Anterior cingulate cortex (tissue), 58 donors: ENCODE measurements at places on chromosomes 11 and 22.

DNA sequence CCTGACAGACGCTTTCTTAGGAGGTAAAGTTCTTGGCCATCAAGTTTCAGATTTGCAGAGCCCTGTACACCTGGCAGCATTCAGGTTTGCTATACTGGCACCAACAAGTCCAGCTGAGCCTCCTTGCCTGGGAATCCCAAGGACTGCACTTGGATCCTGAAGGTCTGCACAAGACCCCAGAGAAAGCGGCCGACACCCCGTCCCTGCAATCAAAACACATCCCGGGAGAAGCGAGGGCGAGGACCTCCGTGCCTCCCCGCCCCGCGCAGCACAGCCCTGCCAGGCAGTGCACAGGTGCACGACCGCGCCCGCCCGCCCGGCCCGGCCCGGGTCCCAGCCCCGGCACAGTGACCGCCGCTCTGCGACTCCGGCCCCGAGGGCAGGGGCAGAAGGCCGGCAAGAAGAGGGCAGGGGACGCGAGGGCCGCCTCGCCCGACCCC lies 559 bp downstream of the MRTFA start:
- peak; percentile 41 for DNase-seq

GRCh38 chr11:128653801-128654231 lies 40.1 kb upstream of the FLI1 start:
- no peak for DNase-seq

- no peak for DNase-seq
Measured at GRCh38 chr11:112238041-112238440, 11.8 kb downstream of the PTS start.

GRCh38 chr22:35930933-35931332 lies 97.7 kb downstream of the RBFOX2 start:
- peak; percentile 7 for DNase-seq

DNA sequence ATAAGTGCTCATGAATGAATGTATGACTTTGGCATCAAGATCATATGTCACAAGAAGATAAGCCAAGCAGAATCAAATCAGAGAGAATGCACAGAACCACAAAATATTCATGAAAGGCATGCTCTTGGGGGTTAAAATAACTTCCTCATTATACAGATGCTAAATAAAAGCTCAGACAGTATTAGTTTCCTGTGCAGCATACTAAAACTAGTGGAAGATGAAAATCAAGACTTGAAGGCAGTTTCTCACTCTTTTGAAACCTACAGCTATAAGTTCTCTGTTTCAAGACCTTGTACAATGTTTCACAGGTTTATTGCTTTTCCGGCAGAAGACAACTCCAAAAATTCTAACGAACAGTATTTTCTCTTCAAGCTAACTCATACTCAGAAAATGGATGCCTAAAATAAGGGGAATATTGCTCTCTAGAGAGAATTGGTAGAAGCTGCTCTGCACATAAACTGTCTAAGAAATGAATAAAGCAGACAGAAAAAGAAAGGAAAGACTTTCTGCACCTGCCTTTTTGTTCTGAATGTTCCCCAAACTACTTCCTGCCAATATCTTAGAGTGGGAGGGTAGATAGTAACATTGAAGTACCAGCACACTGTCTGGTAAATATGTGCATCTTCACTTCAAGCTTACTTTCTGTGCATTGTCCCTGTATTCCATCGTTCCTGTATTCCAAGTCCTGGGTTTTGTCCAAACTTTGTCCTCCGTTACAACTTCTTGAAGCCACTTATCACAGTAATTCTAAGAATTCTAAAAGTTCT lies 639.4 kb upstream of the FAT3 start:
- DNase-seq = no peak

- no peak for DNase-seq
Measured at GRCh38 chr11:104043678-104044239, 7.3 kb downstream of the DDI1 start.

DNA sequence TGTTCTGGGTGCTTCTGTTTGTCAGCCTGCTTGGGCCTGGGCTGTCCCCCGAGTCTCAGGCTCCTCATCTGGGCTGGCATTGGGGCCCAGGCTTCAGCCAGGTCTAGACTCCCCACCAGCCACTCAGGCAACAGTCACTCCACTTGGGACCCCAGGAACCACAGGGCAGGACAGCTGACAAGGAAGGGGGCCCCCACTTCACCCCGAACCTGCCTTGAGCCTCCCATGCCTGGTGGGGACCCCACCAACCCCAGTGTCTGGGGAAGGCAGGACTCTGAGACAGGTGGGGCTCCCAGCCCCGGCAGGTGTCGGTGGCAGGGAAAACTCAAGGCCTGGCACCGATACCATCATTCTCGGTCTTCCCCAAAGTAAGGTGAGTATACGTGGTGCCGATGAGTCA lies 11.7 kb upstream of the LTO1 start:
- DNase-seq = no peak

GRCh38 chr11:129967996-129968395 lies 34.6 kb downstream of the PRDM10 start:
- DNase-seq = no peak

DNA sequence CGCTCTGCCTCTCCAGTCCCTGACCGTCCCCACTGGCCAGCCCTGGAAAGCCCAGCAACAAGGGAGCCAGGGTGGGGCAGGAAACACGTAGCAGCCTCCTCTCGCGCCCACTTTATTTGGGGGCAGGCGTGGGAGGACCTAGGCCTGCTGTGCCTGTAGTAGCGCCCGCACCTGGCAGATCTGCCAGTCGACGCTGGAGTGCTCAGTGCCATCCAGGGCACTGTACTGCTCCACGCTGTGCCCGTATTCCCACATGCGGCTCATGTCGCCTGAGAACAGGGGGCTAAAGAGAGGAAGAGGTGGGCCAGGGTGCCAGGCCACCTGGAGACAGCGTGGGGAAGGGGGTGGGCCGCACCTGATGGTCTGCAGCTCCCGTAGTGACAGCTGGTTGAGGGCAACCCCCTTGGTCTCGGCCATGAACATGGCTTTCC lies 17.0 kb upstream of the DRICH1 start:
- DNase-seq = no peak

DNA sequence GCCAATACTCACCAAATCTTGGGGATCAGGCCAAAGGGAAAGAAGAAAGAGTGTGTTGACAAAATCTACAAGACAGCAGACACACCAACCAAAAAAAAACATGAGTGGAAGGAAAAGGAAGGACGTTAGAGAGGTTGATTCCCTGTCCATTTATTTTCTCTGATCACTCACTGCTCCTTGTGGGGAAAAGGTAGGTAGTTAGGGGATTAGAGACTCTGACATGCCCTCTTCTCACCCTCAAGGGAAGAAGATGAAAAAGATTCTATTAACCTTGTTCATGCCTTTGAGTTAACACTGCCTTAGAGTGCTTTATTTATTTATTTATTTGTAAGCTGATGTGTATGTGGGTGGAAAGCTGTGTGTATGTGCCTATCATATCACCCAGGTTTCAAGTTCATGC lies at the start of gene OR52H1:
Gene OR52H1, minus strand, starts transcription at position 101 of the 400 bp plus-strand sequence. CDS start 3,035 bp downstream, outside the sequence.
- DNase-seq = no peak

- no peak for DNase-seq
Measured at GRCh38 chr22:29951791-29952413, 68.9 kb downstream of the MTMR3 start.

DNA sequence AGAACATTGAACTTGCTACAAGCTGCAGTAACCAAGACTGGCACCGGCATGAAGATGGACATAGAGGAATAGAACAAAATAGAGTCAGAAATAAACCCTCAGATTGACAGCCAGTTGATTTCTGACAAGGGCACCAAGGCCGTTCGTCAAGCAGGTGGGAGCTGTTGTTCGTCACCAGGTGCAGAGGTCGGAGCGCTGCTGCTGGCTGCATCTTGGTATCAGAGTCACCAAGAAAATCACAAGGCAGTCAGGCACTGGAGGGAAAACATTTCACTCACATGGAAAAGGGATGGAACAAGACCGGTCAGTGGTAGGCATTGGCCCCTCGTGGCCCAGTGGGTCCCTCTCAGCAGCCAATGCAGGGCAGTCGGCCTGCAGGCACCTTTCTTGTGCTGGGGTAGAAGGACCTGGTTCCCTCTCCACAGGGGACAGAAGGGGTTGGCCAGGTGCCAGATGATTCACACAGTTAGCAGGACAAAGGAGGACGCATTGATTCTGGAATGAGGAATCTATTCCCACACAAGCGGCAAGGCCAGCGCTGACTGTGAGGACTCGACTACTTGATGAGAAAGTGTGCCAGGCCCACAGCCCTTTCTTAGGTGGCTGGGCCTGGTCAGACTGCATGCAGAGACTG lies 115.8 kb upstream of the FGF3 start:
- no peak for DNase-seq

DNA sequence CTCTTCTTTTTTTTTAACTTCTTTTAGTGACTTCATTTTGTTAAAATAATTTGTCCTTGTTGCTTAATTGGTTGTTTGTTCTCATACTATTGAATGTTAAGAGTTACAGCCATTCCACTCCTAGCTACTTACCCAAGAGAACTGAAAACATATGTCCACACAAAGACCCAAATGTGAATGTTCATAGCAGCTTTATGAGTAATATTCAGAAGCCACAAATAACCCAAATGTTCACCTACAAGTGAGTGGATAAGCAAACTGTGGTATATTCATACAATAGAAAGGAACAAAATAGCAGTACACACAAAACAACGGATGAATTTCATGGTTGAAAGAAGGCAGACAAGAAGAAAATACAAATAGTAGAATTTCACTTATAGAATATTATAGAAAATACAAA lies 1.4 kb upstream of the OR4D11 start:
- no peak for DNase-seq

- DNase-seq = no peak
Measured at GRCh38 chr11:2745511-2745910, 45.7 kb upstream of the KCNQ1OT1 start.

DNA sequence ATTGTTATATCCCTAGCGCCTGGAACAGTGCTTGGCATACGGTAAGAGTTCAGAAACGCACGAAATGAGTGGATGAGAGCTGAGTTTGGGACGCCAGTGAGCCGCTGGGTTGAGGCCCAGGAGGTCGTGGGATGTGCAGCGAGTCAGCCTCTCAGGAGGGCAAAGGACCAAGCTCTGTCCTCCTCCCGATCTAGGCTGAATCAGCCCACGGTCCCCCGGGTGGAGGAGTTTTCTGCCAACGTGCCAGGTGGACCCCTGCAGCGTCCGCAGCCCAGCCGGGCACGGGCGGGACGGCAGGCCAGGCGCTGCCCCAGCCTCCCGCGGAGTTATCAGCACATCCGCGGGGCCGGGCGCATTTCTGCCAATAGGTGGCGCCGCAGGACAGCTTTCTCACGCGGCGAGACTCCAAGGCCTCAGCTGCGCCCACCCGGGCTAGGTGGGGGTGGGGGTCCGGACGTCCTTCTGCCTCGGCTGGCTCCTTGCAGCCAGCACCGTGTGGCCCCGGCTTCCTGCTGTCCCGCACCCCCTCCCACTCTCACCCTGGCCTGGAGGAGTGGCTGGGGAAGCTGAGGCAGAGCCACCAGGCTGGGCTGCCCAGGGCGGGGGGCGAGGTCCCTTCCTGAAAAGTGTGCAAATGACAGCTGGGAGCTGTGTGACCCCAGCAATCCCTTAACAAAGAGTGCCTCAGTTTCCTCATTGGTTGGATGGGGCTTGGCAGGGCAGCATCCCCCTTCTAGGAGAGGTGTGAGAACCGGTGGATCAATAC lies 2.2 kb upstream of the RPS19BP1 start:
- DNase-seq = peak; percentile 23

- no peak for DNase-seq
Measured at GRCh38 chr11:126059238-126059781, 3.4 kb downstream of the CDON start.

- no peak for DNase-seq
Measured at GRCh38 chr11:66747480-66747879, 18.5 kb upstream of the SPTBN2 start.

- no peak for DNase-seq
Measured at GRCh38 chr11:113426686-113427085, 39.1 kb downstream of the ANKK1 start.

DNA sequence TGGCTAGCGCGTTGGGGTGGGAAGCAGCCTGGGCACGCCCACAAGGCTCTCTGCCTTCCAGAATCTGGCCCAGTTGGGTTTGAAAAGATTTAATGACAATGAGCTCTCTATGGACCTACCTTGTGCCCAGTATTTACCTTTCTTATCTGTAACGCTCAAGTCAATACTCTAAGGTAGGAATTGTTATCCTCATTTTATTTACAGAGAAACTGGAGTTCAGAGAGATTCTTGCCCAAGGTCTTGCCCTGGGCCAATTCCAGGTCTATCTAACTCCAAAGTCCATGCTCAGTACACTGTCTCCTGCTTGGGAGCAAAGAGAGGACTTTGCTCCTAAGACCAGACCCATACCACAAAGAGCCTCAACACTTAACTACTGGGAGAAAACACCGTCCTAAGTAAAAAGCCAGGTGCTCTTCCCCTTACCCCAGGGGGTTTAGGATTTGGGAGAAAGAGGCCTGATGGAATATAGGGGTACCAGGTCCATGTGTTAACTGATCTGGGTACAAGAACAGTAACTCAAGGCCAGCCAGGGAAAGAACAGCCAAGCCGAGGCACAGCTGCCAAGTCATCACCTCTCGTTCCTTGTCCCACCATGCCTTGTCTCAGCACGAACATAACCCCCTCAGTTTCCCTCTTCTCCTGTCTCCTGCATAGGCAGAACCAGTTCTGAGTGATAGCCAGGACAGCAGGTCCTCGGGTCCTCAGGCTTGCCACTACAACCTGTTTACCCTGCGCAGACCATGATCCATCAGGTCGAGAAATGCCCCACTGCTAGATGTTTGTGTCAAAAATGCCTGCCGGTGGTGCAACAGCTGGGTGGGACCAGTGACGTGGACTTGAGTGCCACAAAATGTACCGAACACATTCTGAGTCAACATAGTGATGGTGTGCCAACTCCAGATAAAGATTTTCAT lies 14.6 kb downstream of the APOA4 start:
- DNase-seq = no peak

GRCh38 chr11:113263458-113264259 lies 50.7 kb upstream of the TTC12 start:
- DNase-seq = no peak

DNA sequence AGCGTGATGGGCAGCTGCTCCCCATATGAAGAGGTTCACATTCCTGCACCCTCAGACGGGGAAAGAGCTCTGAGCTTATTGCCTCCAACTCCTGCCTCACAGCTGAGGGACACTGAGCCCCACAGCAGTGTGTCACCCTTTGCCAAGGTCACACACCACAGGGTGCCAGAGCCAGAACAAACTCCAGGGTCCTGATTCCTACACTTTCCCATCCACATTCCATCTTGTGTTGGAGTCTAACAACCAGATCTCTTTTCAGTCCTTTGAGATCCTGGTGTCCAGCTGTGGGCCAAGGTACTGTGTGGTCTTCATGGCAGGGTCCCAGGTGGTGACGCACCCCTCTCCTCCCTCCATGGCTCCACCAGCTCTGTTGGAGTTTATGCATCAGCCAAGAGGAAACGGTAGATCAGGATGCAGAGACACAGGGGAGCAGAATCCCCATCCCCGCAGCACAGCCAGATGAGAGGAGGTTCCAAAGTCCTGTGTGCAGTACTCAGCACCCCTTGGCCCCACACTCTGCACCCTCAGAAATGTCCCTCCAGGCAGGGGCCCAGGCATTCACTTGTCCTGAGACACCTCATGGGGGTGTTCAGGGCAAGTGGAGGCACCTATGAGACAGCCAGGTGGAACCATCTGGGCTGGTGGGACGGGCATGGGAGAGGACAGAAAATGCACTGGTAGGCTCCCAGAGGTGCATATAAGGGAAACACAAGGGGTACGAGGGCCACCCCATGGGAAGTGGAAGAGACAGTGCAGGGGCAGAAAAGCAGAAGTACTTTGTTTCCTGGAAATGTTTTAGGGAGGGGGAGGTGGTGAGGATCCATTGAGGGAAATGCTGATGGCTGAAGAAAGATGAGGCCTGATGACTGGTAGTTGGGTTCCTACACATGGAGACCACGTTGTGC lies 32.6 kb upstream of the GNAZ start:
- no peak for DNase-seq
